ENCODE measurements at places on chromosomes 1 and 21. TPM values are rescaled to one million over a fixed set of nuclear protein-coding genes. Genes with fewer than 3 reads are reported as not detected.

- DNase-seq, result peak; percentile 22
These were observed 25.7 kb downstream of the KCNK1 start for GRCh38 chr1:233639611-233640010.

DNA sequence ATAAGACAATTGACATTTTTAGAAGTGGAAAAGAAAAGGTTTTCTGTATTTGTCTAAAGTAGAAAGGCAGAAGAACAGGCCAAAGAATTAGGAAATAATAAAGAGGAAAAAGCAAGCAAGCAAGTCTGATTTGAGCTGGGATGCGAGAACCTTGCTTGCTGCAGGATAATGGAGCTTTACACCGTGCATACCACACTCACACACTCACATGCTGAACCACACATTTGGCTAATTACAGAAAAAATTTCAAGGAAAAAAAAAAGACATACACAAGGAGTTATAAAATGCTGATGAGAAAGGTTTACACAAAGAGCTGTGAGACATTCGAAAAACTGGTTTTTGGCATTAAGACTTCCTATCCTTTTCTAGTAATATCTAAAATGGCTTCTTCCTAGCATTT, 593.9 kb downstream of the KIF26B start:
- no peak for DNase-seq

GRCh38 chr1:12232221-12232620, 2.4 kb downstream of the VPS13D start:
- no peak for DNase-seq

DNA sequence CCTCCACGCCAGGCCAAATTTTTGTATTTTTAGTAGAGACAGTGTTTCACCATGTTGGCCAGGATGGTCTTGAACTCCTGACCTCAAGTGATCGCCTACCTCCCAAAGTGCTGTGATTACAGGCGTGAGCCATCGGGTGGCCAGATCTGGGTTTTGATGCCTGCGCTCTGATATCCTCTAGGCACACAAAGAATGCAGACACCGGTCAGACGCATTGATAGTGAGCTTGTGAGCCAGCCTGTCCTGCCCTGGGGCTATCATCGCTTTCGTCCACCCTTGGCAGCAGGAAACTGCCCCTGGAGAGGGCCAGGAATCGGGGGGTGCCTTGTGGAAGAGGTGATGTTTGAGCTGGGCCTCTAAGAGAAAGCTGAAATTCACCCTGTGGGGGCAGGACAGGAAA, 4.0 kb downstream of the FBLIM1 start:
- DNase-seq, result no peak

DNA sequence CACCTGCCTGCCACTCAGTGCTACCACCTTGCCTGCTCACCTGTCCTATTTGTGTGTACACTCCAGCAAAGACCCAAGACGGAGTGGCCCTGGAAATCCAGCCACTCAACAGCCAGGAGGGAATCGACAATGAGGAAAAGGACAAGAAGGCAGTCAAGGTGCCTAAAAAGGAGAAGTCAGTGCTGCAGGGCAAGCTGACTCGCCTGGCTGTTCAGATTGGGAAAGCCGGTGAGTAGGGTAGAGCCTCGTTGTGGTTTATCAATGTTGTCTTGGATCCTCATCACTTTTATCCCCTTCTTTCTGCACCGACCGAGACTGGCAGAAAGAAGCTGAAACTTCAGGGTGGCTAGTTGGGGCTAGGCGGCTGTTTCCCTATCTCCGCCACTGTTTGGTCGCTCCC, 61.4 kb upstream of the LAX1 start:
- DNase-seq, result no peak

DNA sequence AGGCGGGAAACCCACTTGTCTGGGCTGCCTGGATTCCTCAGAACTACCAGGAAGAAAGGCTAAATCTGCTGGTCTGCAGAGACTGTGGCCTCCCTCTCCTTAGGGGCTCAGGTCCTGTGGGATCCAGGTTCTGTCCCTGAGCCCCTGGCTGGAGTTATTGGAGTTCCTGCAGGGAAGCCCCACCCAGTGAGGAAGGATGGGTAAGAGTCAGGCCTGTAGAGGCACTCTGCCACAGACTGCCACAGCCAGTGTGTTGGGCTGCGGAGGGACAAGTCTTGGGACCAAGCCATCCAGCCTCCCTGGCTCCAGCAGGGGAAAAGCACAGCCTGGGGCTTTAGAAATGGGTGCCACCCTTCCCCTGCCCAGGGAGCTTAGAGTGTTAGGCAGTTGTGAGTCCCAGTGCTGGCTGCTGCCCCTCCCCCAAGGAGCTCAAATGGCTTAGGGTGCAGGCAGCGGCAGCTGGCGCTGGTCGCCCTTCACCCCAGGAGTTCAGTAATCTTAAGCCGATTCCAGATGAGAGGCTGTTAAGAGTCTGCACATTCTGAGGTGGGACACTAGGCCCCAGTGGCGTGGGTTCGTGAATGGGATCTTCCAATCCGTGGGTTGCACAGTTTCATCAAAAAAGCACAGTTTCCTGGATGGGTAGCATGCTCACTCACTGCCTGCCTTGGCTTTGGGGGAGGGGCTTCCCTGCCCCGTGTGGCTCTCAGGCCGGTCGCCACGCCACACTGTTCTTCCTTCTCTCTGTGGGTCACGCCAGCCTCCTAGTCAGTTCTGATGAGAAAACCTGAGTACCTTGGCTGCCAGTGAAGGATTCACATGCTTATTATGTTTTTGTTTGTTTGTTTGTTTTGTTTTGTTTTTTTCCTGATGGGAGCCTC, 57.6 kb upstream of the FMO3 start:
- DNase-seq, result no peak

- DNase-seq, result no peak
These were observed 1.1 kb upstream of the PLCH2 start for GRCh38 chr1:2474933-2475371.

NTRK1 gene
- 0.61 TPM for total RNA-seq

KLHDC8A gene
- total RNA-seq, result 0.58 TPM

TGFB2 gene
- total RNA-seq, result 53.7 TPM
